ENCODE measurements at places on chromosomes 7 and 10.
A peak's percentile ranks its signal among the peaks of the same experiment; 100 is the strongest.

- DNase-seq, result no peak
Measured at GRCh38 chr7:37826825-37827224, 21.6 kb upstream of the NME8 start.

DNA sequence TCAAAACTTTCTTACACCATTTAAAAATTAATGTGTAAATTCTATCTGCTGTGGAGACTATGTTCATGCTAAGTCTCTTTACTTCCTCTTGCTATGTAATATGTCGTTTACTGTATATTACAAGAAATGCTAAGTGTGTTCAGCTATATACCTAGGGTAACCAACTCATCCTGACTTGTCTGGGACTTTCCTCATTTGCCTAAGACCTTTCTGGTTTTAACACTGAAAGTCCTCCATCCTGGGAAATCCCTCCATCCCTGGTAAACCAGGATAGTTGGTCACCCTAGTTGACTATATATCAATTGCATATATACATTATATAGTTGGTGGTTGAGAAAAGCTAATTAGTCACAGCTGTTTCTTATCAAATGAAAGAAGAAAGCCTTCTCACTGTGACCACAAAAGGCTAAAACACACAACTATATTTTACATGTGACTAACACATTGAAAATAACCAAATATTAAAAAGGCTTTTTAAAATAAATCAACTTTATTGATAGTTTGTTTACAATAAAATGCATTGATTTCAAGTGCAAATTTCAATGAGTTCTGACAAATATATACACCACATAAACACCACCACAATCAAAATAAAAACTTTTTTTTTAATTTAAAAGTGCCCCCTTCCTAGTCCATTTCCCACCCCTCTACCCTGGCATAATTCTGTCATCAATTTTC lies 167.7 kb upstream of the INHBA start:
- no peak for DNase-seq

- no peak for DNase-seq
Measured at GRCh38 chr7:47218378-47219176, 363.3 kb downstream of the TNS3 start.

DNA sequence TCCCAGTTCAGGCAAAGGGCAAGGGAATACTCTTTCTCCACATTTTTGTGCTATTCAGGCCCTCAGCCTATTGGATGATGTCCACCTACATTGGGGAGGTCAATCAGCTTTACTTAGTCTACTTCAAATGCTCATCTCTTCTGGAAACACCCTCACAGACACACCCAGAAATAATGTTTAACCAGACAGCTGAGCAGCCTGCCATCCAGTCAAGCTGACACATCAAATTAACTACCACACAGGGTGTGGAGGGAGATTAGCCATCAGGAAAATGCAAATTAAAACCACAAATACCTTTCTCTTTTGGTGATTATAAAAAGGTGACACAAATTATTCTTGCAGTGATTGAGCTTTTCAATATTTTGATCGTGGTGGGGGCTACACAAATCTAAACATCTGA lies 74.7 kb upstream of the FZD8 start:
- peak; percentile 84 for DNase-seq

GRCh38 chr7:23205577-23205908 lies 23.7 kb downstream of the NUP42 start:
- DNase-seq, result no peak

DNA sequence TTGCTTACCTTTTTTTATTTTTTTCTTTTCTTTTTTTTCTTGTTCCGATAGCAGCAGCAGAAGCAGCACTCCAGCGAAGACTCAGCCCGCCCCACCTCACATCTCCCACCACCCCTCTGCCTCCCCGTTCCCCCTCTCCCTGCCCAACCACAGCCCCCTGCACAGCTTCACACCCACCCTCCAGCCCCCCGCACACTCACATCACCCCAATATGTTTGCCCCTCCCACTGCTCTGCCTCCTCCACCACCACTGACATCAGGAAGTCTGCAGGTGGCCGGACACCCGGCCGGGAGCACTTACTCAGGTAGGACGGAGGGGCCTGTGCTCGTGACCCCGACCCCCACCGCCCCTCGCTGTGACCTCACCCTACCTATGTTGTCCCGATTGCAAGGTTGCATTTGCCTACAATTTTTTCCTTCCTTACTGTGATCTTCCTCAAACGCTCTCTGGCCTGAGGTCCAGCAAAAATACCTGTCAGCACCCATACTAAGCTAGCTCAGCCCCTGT lies 367.2 kb upstream of the GALNT17 start:
- no peak for DNase-seq

GRCh38 chr7:19463581-19463980 lies 245.3 kb downstream of the POLR1F start:
- DNase-seq, result no peak

- DNase-seq, result peak; percentile 62
Measured at GRCh38 chr10:110208614-110209453, 1.4 kb downstream of the MXI1 start.

- no peak for DNase-seq
Measured at GRCh38 chr10:19333631-19334030, 285.0 kb downstream of the MALRD1 start.

DNA sequence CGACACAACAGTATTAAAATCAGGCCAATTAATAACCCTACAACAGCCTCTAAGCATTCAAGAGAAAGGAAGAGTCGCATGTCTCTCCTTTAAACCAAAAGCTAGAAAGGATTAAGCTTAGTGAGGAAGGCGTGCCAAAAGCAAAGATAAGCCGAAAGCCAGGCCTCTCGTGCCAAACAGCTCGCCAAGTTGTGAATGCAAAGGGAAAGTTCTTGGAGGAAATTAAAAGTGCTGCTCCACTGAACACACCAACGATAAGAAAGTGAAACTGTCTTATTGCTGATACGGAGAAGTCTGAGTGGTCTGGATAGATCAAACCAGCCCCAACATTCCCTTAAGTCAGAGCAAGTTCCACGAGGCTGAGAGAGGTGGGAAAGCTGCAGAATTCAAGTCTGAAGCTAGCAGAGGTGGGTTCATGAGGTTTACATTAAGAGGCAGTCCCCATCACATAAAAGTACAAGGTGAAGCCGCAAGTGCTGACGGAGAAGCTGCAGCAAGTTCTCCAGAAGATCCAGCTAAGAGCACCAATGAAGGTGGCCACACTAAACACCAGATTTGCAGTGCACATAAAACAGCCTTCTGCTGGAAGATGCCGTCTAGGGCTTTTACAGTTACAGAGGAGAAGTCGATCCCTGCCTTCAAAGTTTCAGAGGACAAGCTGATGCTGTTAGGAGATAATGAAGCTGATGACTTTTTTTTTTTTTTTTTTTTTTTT lies 194.8 kb downstream of the MAD1L1 start:
- DNase-seq, result no peak

DNA sequence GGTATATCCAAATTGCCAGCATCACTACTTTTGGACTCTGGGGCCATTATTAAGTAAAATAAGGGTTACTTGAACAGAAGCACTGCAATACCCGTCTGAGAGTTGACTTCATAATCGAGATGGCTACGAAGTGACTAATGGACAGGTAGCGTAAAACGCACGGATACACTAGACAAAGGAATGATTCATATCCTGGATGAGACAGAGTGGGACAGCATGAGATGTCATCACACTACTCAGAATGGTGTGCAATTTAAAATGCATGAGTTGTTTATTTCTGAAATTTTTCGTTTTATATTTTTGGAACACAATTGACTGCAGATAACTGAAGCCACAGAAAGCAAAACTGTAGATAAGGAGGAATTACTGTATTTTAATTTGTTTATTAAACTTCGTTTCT lies 421.5 kb upstream of the LRGUK start:
- peak; percentile 38 for DNase-seq

DNA sequence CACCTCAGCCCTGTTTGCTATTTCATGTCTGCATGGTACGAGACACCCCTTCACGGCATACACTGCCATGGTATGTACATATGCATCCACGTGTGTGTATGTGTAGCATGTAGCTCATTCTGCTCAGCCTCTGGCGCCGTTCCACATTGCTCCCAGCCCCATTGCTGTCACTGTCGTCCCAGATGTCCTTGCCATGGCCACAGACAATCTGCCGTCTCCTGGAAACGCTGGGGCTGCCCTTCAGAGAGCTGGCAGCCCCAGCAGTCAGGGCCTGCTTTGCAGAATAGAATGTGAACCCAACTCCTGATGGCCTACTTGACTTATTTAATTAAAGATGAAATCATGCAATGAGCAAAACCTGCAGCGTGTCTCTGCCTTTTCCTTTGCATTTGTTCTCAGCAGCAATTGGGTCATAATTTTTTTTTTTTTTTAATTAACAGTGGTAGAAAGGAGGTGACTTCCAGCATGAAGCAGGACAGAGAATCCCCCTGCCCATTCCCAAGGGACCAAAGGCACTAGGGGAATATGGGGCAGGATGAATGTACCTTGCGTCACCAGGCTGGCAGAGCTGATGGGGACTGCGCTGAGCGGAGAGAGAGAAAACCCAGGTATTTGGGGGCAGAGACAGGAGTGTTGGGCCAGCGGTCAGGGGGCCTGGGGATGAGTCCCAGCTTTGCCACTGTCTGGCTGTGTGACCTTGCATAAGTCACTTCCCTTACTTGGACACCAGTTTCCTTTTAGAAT lies 49.2 kb downstream of the CHST3 start:
- no peak for DNase-seq

Data from Caki2 (cell line).